ENCODE measurements at places on chromosomes 5 and 9.

DNA sequence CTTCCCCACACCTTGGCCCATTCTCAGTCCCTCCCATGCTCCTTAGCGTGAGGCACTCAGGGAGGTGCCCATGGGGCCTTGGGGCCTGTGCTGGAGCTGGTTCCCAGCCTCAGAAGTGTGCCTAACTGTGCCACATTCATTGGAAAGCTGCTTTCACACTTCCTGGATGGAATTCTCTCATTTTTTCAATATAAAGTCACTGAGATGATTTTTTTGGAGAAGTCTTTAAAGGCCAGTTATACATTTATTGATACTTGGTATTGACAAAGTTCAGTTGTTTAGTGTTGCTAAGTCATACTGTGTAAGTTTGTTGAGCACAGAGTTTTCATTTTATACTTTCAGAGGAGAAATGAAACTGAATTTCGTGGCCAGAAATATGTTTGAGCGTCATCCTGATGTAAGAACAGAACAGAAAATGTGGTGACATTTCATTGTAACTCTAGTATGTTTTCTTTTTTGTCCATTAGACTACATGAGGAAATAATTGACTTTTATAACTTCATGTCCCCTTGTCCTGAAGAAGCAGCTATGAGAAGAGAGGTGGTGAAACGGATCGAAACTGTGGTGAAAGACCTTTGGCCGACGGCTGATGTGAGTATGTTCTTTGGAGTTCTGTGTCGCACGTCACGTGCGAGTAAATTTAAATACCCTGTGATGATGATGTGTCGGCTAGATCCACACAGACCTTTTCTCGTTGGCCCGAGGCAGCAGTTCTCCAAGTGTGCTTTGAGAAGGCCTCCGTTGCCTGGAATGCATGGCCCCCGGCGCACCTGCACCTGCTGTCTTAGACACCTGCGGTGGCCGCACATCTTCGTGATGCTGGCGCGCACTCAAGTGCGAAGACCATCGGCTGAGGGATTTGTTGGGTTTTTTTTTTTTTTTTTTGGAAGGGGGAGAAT is 24.1 kb downstream of the TENT4A start:
- no peak for DNase-seq

DNA sequence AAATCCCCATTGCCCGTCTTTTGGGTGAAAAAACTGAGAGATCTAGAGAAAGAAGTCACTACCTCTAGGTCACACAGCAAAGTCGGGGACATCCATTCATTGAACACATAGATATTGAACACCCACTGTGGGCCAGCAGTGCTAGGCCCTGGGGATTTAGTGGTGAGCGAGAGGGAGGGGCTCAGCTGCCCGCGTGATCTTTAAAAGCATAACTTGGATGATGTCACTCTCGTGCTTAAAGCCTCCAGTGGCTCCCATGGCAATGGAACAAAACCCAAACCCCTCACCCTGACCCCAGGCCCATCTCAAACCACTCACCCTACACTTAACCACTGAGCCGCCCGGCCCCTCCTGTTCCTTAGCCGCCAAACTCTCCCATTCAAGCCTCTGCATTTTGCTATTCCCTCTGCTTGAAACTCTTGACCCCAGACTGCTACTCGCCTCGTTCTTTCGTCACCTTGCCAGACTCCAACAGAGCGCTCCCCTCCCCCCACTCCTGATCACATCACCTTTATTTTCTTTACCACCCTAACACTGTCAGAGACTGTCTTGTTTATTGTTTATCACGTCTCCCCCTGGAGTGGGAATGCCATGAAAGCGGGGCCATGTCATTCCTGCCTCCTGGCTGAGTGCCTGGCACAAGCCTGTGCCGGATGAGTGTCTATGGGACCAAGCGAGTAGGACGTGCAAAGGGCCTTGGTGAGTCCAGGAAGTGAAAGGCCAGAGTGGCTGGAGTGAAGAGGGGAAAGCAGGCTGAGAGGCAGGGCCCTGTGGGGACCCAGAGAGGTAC is 710 bp upstream of the PIP5KL1 start:
- no peak for DNase-seq

GRCh38 chr5:115888027-115888426 is 46.3 kb downstream of the AP3S1 start:
- DNase-seq: peak; percentile 3

DNA sequence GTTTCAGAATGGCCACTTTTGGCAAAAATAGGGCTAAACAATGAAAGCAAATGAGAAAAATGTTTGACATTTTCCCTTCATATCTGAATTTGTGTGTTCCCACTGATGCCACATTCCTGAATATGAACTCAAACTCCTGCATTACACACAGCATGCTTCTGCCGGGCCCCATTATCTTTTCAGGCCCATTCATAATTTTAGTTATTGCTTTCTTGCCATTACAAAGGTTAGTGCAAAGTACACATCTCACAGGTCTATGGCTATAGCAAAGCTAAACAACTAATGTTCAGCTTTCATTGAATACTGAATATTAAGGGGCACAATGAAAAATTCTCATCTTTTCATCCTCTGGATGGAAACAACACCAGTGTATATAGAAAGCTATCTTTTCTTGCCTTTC is 568.9 kb upstream of the ZNF608 start:
- no peak for DNase-seq

DNA sequence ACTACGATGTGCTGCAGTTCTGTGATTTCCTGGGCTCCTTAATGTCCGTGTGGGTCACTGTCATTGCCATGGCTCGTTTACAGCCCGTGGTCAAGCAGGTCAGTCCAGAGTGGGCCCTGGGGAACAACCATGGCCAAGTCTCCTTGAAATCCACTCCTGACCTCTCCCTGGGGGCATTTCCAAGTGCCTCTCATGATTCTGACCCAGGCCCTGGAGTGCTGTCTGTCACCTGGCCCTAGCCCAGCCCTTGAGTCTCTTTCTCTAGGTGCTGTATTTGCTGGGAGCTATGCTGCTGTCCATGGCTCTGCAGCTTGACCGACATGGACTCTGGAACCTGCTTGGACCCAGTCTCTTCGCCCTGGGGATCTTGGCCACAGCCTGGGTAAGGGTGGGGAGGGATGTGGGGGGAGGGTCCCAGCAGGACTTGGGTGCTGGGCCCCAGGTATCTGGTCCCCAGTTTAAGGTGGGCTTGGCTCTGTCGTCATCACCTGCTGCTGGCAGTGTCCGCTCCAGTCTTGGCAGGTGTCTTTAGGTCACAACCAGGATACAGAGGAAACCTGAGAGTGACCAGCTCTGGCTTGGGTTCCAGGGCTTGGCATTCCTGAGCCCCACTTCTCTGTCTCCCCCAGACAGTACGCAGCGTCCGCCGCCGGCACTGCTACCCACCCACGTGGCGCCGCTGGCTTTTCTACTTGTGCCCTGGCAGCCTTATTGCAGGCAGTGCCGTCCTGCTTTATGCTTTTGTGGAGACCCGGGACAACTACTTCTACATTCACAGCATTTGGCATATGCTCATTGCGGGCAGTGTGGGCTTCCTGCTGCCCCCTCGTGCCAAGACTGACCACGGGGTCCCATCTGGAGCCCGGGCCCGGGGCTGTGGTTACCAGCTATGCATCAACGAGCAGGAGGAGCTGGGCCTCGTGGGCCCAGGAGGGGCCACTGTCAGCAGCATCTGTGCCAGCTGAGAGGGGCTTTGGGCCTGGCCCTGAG is 17.0 kb downstream of the OR13J1 start:
- no peak for DNase-seq

- no peak for DNase-seq
Observed at GRCh38 chr5:93192683-93193082, 388.3 kb downstream of the NR2F1-AS1 start.

DNA sequence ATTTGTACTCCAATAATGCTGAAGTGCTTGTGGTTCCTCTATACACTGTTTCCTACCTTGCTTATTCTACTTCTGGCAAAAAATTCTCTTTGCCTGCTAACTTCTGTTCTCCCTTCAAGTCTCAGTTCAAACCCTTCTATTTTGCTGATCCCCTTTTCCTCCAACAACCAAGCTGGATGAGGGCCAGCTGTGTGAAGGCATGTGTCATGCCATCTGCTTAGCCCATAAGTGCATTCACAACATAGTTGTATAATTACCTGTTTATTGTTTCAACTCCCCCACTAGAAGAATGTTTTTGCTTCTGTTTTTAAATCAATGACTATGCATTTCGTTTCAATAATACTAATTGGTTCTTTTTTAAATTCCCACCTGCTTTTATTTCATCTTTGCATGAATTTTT is 1951.4 kb upstream of the WWC1 start:
- DNase-seq: no peak

- DNase-seq: peak; percentile 48
Observed at GRCh38 chr5:98905857-98906688, 22.7 kb downstream of the CHD1 start.

DNA sequence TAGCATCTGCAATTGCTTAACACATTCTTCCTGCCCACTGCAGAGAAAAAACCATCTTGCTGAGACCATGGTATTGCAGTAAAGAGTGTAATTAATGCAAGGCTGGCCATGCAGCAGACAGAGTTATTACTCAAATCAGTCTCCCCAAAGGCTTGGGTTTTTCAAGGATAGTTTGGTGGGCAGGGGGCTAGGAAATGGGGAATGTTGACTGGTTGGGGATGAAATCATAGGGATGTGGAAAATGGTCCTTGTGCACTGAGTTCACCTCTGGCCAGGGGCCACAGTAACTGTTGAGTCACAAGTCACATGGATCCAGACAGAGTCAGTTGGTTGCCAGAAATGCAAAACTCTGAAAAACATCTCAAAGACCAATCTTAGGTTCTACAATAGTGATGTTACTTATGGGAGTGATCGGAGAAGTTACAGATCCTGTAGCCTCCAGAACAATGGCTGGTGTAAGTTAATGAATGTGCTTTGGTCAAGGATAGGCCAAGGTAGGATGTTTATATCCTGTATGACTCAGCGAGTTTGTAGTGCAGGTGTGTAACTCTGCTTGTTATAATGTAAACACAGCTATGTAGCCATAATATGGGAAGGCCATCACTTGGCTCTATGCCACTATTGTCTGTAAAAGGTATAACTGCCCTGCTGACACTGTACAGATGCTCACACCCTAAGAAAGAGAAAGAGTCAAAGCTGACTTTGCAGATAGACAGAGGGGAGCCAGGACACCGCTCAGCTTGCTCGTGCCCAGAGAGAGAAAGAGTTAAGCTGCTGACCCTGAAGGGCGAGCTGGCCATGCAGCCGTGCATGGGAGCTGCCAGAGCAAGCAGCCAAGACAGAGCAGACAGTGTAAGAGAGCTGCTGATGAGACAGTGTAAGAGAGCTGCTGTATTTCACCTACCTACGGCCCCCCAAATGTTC is 27.2 kb downstream of the C9orf152 start:
- DNase-seq: no peak
